Caki2 (cell line): ENCODE measurements at places on chromosomes 3 and 15. TPM values are rescaled to one million over a fixed set of nuclear protein-coding genes. Genes with fewer than 3 reads are reported as not detected.
A peak's percentile ranks its signal among the peaks of the same experiment; 100 is the strongest.

GRCh38 chr3:138344754-138345153 is 3.6 kb upstream of the MRAS start:
- DNase-seq: no peak

DNA sequence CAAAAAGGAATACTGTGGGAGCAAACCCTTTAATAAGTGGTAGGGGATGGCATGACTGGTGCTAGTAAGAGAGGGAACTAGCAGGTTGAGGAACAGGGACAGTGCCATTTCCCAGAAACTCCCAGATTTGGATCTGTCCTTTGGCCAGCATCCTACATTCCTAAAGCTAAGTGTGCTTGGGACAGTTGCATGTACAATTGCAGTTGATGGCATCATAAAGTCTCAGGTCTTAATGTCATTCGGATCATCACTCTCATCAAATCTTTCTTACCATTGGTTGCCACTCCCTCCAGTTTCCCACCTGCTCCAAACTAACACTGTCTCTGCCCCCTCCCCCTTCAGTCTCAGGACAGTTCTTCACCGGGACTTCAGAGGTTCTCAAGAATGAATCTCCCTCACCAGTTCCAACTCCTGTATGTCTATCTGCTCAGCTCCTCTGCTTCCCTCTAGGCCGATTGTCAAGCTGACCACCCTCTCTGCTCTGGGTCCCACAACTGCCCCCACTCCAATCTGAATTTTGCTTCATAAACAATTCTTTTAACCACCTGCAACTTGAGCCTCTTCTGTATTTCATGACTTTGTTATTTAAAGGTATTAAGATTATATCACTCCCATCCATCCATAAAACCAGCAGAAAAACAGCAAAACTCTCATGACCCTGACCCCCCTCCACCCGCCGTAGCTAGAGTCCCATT is 260.8 kb downstream of the CGGBP1 start:
- DNase-seq: no peak

- DNase-seq: no peak
These were observed 424.9 kb upstream of the ZNF385D start for GRCh38 chr3:22175947-22176346.

Gene NECTIN3
- total RNA-seq: 33.0 and 34.3 TPM in 2 replicates

DNA sequence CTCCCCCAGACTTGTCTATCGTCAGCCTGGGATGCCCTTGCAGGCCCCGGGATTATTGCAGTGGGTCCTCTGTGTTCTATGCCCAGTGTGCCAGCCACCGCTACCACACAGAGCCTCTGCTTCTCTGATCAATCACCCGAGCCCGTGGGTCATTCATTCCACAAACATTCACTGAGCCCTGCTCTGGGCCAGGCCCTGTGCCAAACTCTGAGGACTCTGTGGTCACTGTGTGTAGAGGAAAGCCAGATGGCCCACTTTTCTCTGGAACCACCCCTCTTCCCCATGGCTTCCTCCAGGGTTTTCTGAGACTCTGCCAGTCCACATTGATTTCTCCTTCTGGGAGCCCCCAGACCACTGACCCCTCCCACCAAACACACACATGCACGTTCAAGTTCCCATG is 55.5 kb downstream of the BSN start:
- DNase-seq: no peak

Gene GP5
- not detected in 2 replicates for total RNA-seq

DNA sequence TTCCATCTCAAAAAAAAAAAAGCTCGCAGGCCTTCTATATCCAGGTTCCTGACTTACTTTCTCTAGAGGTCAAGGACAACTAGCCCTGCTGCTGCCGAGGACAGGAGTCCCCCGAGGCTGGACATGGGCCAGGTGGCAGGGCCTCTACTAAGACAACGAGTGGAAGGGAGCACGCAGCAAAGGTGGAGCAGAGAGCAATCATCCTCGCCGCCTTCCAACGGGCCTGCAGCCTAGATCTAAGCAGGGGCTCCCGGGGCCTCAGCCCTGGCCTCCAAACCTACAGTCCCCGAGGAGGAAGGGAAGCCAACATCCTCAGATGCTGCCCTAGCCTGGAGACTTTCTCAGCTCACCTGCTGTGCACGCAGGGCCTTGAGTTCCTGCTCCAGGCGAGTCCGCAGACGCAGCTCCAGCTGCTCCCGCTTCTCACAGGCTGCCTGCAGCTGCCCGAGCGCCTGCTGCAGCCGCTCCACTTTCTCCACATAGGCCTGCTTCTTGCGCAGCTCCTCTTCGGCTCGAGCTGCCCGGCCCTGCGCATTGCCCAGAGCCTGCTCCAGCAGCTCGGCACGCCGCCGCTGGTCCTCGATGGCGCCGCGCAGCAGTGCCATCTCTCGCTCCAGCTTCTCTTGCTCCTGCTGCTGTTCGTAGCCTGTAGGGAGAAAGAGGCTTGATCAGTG is 12.9 kb downstream of the AMOTL2 start:
- no peak for DNase-seq

Gene CHRNB4
- total RNA-seq: 6.5 TPM in 1 of 2 replicates, not detected in the other

DNA sequence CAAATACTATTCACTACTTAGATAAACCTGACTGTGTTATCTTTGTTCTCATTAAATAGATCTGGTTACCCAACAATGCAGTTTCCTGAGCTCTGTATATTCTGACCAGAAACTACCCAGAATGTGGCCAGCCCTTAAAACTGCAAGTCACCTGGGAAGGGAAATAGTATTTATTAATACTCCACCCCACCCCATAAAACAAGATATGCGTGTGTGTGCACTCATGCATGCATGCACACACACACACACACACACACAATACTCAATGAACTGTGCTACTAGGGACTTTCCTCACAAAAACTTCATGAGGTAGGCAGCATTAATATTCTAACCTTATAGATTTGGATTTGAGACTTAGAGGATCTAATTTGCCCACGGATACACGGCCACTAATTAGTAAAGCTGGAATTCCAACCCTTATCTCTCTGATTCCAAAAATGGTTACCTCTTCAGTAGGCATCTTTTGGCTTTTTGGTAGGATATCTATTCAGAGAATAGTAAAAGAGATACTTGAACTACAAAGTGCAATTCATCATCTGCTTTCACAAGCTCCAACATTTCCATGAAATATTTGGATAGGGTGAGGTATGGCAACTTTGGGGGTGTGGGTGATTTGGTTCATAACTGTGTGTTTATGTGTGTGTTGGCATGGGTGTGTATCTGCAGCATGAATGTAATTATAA is 197.0 kb upstream of the CFAP20DC start:
- peak; percentile 88 for DNase-seq

DNA sequence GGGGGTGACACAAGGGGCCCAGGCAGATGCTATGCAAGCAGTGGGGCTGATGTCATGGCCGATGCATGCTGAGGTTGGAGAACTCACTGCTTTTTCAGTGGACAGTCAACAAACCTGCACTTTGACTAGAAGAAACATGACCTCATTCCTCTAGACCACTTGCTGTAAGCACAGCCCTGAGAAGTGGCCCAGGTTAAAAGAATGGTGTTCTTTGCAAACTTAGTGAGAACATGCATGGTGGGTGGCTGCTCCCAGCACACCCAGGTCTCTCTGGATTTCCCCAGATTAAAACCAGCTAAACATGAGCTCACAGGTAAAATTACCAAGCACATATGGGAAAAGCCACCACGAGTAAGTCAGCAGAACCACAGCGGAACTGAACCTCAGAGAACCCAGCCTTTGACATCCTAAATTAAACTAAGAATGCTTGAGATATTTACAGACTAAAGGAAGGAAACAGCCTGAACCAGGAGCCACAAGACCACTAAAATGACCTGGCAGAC is 15.5 kb downstream of the DLEC1 start:
- DNase-seq: no peak

GRCh38 chr15:47817969-47818548 is 100.8 kb downstream of the SEMA6D start:
- DNase-seq: no peak

Gene NBEAL2
- total RNA-seq: 6.9 and 9.6 TPM in 2 replicates

Gene RMDN3
- total RNA-seq: 27.7 and 29.0 TPM in 2 replicates

DNA sequence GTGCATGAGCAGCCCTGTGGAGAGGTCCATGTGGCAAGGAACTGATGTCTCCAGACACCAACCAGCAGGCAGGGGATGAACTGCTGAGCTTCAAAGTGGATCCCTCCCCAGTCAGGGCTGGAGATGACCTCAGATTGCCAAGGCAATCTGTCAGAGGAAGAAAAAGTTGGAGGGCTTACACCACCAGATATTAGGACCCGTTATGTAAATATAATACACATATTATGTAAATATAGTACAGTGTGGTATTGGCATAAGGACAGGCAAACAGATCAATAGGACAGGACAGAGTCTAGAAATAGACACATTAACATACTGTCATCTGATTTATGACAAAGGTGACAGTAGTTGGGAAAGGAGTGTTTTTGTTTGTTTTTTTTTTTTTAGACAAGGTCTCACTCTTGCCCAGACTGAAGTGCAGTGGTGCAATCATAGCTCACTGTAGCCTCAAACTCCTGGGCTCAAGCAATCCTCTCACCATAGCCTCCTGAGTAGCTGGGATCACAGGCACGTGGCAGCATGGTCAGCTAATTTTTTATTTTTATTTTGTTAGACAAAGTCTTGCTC is 18.0 kb upstream of the RAB7A start:
- DNase-seq: no peak

Gene LDHAL6B
- total RNA-seq: not detected in 2 replicates

DNA sequence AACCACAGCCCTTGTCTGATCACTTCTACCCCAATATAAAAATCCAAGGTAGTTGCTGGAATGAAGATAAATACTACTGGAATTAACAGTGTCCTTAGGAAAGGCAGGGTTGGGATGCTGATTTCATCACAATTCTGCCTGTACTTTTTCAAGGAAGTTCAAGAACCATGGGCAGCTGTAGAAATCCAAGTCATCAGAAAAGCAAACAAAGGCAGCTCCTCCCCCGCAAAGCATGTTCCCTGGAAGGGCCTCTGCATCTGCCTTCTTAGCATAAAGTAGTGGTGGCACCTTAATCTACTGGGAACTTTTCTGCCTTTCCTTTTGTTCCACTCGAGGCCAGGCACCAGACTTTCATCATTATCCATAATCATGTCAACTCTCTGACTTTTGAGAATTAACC is 54.4 kb downstream of the ERC2 start:
- DNase-seq: no peak

Gene KBTBD12
- total RNA-seq: not detected in 2 replicates

- DNase-seq: peak; percentile 93
These were observed at the start of gene FRMD5 for GRCh38 chr15:44195151-44195740. Gene FRMD5 (minus strand): TSS chr15:44195271.

Gene CCR4
- not detected in 2 replicates for total RNA-seq

DNA sequence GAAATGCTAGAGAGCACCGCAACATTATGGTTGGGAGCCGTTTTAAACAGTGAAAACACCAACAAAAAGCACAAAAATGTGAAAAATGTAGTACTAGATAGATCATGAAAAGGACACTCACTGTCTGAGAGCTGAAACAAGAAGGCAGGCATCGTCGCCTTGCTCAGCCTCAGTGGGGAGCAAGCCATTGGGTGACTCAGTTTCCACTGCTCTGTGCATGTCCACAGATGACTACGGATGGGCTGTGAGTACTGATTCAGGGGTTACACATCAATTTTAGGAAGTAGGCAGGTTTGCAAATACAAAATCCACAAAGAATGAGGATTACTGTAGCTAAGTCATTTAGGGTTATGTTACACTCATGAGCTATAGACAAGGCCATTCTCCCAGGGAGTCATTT is 10.8 kb downstream of the NOX5 start:
- no peak for DNase-seq

- peak; percentile 88 for DNase-seq
These were observed at the start of gene GCHFR for GRCh38 chr15:40763801-40764628. Gene GCHFR (plus strand): TSS chr15:40764068. CDS start chr15:40764181, 113 bp downstream.

DNA sequence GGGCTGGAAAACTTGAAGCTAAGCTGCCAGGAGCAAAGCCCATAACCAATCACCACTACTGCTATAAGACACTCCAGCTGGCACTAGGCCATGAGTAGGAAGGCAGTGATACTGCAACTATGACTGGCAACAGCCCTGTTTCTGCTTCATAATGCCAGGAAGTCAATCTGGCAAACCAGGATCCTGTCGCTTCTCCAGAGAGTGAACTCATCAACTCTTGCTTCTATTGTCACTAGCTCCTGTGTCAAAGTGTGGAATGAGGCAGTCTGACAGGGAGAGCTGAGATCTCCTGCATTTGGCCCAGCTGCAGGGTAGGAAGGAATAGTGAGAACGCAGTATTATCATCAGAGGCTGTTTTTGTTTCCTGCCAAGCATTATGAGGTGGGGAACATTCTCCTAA is 105.3 kb downstream of the CTNNB1 start:
- peak; percentile 28 for DNase-seq

- DNase-seq: peak; percentile 33
These were observed 458 bp downstream of the MCF2L2 start for GRCh38 chr3:183427876-183428446.

GRCh38 chr3:46501702-46502101 is 3.9 kb downstream of the RTP3 start:
- no peak for DNase-seq

GRCh38 chr3:136898549-136898948 is 36.5 kb downstream of the NCK1 start:
- no peak for DNase-seq

- no peak for DNase-seq
These were observed 29.8 kb downstream of the GNB4 start for GRCh38 chr3:179421500-179421899.

DNA sequence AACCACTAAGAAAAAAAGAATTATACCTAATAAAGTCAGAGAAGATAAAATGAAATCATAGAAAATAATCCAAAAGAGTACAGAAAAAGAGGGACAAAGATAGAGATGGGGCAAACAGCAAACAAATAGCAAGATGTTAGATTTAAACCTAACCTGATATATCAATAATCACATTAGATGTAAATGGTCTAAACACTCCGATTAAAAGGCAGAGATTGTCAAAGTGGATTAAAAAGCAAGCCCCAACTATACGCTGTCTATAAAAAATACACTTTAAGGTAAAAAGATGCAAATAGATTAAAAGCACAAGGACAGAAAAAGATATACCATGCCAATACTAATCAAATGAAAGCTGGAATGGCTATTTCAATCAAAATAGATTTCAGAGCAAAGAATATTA is 16.8 kb downstream of the ADPGK start:
- DNase-seq: no peak

GRCh38 chr3:135226057-135226456 is 431.0 kb downstream of the EPHB1 start:
- no peak for DNase-seq

- DNase-seq: no peak
These were observed 11.6 kb upstream of the SLC6A20 start for GRCh38 chr3:45807681-45808540.

Gene PIK3CB
- 26.0 and 29.4 TPM in 2 replicates for total RNA-seq

- no peak for DNase-seq
These were observed 162.3 kb downstream of the TBL1XR1 start for GRCh38 chr3:177034832-177035475.

GRCh38 chr3:148211725-148212124 is 486.0 kb upstream of the AGTR1 start:
- no peak for DNase-seq

GRCh38 chr15:68503791-68504680 is 72.1 kb upstream of the ITGA11 start:
- DNase-seq: no peak

DNA sequence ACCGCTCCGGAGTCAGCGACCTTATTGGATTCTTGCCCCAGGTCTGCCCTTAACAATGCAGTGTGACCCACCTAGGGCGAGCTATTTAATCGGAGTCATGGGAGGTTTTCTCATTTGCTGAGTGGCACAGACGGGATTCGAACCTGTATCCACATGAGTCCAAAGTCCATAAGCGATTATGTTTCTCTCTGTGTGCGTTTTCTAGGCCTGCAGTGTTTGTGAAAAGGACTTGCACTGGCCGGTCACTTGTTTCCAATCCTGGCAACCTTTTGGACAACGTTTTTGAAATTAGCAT is 691 bp upstream of the HDGFL3 start:
- DNase-seq: no peak

Gene ISLR2
- total RNA-seq: 0.23 and 1.4 TPM in 2 replicates
